ENCODE measurements at places on chromosomes 12 and 14. TPM values are rescaled to one million over a fixed set of nuclear protein-coding genes. Genes with fewer than 3 reads are reported as not detected.

Gene SRRM4
- total RNA-seq: not detected

Gene TPH2
- under 0.01 TPM for total RNA-seq

Gene FAM186B
- 0.63 TPM for total RNA-seq

Gene PTGER2
- 35.9 TPM for total RNA-seq

Gene ANKRD33
- 0.16 TPM for total RNA-seq

Gene CDKN3
- 7.4 TPM for total RNA-seq

Gene CCDC184
- 0.32 TPM for total RNA-seq

Gene SLC17A8
- total RNA-seq: 0.16 TPM

Data from bronchial smooth muscle cell (primary cell).